ENCODE measurements at places on chromosomes 2 and 18.

- DNase-seq: no peak
Measured at GRCh38 chr2:47134386-47135090, 20.6 kb downstream of the STPG4 start.

- no peak for DNase-seq
Measured at GRCh38 chr2:72026819-72027425, 120.7 kb downstream of the CYP26B1 start.

DNA sequence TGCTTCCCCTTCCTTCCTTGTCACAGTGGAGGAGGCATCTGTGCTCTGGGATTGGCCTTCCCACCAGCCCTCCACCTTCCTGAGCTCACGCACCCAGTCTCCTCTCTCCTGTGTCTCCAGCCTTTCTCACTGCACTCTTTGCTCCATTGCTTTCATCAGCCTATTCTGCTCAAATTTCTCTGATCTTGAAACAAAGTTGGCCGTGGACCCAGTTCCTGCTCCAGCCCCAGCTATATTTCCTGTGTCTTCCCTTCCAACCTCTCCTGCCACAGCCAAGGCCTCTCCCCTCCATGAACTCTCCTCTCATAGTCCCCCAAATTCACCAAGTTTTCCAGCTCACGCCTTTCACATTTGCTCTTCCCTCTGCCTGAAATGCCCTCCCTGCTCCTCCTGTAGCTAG lies 226.6 kb upstream of the AGAP1 start:
- DNase-seq: no peak

DNA sequence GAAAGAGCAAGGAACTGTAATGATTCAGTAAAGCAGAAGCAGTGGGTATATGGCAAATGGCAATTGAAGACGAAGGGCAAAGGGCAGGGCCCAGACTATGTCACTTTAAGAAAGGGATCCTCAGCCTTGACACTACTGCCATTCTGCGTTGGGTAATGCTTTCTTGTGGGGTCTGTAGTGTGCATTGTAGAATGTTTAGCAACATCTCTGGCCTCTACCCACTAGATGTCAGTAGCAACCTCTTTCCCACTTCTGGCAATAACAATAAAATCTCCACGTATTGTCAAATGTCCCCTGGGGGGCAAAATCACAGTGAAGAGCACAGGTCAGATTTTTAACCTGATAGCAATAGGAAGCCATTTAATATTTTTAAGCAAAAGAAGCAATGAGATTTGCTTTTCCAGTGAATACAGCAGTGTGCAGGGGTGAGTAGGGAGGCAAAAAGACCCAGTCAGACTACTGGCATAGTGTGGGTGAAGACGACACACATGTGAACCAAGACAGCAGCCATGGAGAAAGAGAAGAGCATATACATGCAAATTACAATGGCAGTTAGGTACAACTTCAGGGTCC lies 209.5 kb downstream of the DYM start:
- DNase-seq: no peak

- no peak for DNase-seq
Measured at GRCh38 chr2:226798422-226799210, 1.0 kb downstream of the IRS1 start.

GRCh38 chr2:116317111-116317510 lies 1497.4 kb upstream of the DDX18 start:
- DNase-seq: no peak

DNA sequence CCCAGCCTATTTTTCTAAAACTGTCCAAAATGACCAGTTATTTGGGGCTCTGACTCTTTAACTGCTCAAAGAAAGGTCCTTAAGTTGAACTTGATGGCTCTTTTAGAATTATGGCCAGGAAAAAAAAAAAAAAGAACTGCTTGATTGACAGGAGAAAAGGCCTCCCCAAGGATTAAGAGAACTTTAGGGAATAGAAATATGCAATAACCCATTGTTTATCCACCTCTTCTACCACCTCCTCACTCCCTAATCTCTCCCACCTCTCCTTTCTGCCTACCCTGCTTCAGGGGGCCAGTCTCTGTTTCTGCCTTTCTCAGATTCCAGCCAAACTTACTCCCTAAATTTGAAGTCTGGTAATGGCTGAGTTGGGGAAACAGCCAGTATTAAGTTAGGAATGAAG lies 5.7 kb upstream of the STRN start:
- DNase-seq: no peak

DNA sequence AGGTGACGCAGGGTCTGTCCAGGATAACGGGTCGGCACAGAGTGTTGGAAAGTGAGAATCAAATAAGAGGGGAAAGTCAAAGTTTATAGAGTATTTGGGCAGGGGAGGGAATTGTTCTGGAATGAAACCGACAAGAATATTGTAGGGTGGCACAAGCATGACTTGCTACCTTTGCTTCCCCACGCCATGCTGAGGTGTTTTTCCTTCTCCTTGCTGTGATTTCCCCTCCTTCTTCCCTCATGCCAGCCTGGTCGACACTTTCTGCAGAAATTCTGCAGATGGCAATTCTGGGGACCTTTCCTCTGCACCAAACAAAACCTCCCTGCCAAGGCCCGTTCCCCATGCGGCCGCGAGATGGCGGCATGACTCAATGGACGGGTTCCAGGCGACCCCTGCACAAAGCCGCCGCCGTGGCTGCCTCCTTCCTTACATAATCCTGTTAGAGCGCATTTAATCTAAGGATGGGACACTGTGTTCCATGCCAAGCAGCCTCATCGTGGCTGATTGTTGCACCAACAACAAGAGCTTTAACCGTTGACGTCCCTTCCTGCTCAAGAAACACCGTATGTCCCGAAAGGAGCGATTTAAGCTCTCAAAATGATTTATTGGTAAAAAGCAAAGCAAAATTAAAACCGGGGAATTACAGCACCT lies at the start of gene MRO:
Gene MRO (minus strand): TSS at position 289 of the 651 bp plus-strand sequence. CDS start 10,616 bp downstream, outside the sequence.
- peak; percentile 73 for DNase-seq

- DNase-seq: no peak
Measured at GRCh38 chr2:108936866-108937265, 52.2 kb downstream of the EDAR start.

GRCh38 chr18:63339920-63340484 lies 20.4 kb upstream of the BCL2 start:
- no peak for DNase-seq

GRCh38 chr2:29165362-29166241 lies 50.4 kb downstream of the CLIP4 start:
- DNase-seq: no peak

Measured in NCI-H1694 (cell line).